Ascending aorta (tissue), 2 donors: ENCODE measurements at places on chromosomes 3 and 15. TPM values are rescaled to one million over a fixed set of nuclear protein-coding genes. Genes with fewer than 3 reads are reported as not detected.

- H3K36me3 ChIP-seq = no peaks in the 10 kb centered on the region
- no peaks in the 10 kb centered on the region for H3K27me3 ChIP-seq
- no peak for DNase-seq
Observed at GRCh38 chr3:66748175-66748876, 247.5 kb upstream of the LRIG1 start.

DNA sequence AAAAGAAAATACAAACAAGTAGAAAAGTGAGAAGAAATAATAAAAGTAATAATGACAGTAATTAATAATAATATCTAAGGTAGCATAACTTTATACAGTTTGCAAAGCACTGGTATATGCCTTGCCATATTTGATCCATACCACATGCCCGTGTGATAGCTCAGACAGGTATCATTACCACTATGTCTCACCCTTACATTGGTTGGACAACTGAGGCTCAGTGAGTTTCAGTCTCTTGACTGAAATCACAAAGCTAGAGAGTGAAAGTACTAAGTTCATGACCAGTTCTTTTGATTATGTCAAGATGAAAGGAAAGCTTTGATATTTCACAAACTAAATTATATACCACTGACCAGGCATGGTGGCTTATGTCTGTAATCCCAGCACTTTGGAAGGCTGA lies 408.9 kb downstream of the GAP43 start:
- H3K4me3 ChIP-seq = no peak overlapping the region
- no peak for DNase-seq
- no peaks in the 10 kb centered on the region for H3K4me1 ChIP-seq
- no peaks in the 10 kb centered on the region for H3K27me3 ChIP-seq
- H3K36me3 ChIP-seq = no peaks in the 10 kb centered on the region

DUOX2 gene
- 2.3 TPM for total RNA-seq

PTPRG gene
- total RNA-seq = 129 TPM
